ENCODE measurements at places on chromosomes 1 and 21.

DNA sequence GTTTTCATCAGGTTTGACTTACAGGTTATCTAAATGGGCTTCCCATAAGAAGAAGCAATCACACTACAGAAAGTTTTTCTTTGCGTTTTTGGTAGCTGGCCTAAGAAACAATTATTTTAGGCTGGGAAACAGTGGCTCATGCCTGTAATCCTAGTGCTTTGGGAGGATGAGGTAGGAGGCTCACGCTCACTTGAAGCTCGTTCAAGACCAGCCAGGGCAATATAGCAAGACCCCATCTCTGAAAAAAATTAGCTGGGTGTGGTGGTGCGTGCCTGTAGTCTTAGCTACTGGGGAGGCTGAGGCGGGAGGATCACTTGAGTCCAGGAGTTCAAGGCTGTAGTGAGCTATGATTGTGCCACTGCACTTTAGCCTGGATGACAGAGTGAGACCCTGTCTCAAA is 1.6 kb upstream of the REN start:
- no peak for DNase-seq

- DNase-seq: no peak
Observed at GRCh38 chr21:46021978-46022544, 40.5 kb downstream of the COL6A1 start.

DNA sequence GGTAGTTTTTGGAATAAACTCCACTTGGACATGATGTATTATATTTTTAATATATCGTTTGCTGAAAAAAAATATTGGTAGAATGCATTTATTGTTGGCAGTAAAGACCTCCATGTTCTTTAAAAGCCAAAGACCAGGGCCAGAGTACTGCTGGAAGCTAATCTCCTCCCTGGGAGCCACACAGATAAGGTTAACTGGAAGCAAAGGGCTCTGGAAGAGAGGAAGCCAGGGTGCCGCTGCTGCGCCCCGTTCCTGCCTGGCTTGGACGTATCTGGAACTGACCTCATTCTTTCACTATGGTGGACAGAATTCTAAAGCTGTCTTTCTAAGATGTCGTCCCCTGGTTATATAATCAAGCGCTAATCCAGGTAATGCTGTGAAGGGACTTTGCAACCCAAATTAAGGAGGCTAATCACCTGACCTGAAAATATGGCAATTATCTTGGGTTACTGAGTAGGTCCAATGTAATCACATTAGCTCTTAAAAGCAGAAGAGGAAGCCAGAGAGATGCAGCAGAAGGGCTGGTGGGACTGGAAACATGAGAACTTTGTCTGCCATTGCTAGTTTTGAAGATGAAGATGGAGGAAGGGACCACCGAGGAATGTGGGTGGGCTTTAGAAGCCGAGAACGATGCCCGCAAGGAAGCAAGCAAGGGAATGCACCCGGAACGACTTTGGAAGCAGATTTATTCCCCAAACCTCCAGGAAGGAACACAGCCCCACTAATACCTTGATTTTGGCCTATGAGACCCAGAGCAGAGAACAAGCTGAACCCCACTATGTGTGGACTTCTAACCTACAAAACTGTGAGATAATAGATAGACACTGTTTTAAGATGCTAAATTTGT is 167.7 kb upstream of the KCNJ15 start:
- no peak for DNase-seq

DNA sequence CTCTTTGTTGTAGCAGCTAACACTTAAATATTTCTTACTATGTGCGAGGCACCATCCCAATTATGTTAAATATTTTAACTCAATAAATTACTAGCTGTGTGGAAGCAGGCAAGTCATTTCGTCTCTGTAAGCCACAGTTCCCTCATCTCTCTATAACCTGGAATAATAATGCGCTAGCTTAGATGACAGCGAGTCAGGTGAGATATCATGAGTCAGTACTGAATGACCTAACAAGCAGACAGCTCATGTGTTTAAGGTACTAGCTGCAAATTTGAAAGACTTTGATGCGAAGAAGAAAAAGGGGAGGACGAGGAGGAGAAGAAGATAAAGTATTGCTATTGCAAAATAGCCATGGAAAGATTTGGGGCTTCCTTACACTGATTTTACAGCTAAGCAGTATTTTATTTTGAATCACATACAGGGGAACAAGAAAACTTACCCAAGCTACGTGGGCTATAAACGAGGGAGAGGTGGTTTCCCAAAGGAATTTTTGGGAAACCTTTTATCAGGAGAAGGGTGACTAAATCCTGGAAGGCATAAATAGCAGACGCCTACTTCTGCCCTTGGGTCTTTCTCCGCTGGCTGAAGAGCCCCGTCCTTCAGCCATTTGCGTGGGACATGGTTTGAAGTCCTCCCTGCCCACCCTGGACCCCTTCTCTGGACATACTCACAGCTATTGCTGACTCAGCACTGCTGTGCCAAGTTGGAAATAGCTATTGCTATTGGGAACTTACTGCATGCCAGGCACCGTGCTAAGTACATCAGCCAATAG is 8.9 kb downstream of the CITED4 start:
- no peak for DNase-seq

GRCh38 chr21:36211660-36212512 is 55.3 kb downstream of the DOP1B start:
- DNase-seq: no peak

Data from bone marrow (tissue), 2 donors.